ENCODE measurements at places on chromosomes 4 and X. TPM values are rescaled to one million over a fixed set of nuclear protein-coding genes. Genes with fewer than 3 reads are reported as not detected.

KCNIP4 gene
- 1.4 TPM for total RNA-seq

CFAP47 gene
- total RNA-seq = not detected

GABRG1 gene
- not detected for total RNA-seq

PRDX4 gene
- total RNA-seq = 147 TPM

CPE gene
- 48.3 TPM for total RNA-seq

ATP8A1 gene
- 1.4 TPM for total RNA-seq

IL21 gene
- total RNA-seq = not detected

TCEAL6 gene
- total RNA-seq = not detected

MSX1 gene
- total RNA-seq = under 0.01 TPM
